ENCODE measurements at places on chromosomes 13 and 19.

DNA sequence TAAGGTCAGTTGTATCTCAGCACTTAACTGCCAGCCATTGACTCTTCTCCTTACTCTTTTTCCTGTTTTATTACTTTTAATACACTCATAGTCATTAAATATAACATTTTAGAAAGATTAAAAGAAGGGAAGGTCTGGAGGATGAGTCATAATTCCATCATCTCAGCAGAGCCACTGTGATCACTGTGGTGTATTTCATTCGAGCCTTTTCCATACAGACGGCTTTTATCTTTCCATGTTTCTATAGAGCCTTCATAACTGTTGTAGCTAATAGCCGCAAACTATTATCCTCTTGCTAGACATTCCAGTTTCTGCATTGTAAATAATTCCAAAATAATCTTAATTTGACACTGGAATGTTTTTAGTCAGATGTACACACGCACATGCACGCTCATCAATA is 4.7 kb upstream of the FLT1 start:
- no peak for DNase-seq

- no peak for DNase-seq
These were observed 24.4 kb downstream of the ZNF175 start for GRCh38 chr19:51595190-51596175.

DNA sequence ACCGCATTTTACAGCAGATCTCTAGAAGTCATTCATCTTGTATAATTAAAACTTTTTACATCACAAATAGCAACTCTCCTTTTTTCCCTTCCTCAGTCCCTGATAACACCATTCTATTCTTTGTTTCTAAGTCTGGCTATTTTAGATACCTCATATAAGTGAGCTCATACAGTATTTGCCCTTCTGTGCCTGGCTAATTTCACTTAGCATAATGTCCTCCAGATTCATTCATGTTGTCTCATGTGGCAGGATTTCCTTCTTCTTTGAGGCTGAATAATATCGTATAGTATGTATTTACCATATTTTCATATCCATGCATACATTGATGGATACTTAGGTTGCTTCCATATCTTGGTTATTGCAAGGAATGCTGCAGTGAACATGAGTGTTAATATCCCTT is 362.0 kb downstream of the RFC3 start:
- DNase-seq, result no peak

- no peak for DNase-seq
These were observed 37.7 kb downstream of the GPR42 start for GRCh38 chr19:35408284-35409171.

Data from activated CD4-positive, alpha-beta T cell treated with anti-CD3 and anti-CD28 coated beads, Interleukin-2, amount 50 U/mL, for 48 hours (primary cell).